Aorta (tissue), 5 donors: ENCODE measurements at places on chromosomes 16 and 17. TPM values are rescaled to one million over a fixed set of nuclear protein-coding genes. Genes with fewer than 3 reads are reported as not detected.
A peak's percentile ranks its signal among the peaks of the same experiment; 100 is the strongest.

DNA sequence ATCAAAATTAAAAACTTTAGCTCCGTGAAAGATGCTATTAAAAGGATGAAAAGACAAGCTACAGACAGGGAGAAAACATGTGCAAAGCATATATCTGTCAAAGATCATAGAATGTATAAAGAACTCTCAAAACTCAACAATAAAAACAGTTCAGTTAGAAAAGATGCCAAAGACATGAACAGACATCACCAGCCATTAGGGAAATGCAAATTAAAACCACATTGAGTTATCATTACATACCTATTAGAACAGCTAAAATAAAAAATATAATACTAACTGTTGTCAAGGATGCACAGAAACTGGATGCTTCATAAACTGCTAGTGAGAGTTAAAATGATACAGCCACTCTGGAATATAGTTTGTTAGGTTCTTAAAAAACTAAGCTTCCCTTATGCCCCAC, 58.8 kb downstream of the NFATC3 start:
- no peak overlapping the region for H3K4me3 ChIP-seq
- H3K36me3 ChIP-seq = no peaks in the 10 kb centered on the region
- no peak overlapping the region for H3K27ac ChIP-seq
- no peaks in the 10 kb centered on the region for H3K4me1 ChIP-seq

DNA sequence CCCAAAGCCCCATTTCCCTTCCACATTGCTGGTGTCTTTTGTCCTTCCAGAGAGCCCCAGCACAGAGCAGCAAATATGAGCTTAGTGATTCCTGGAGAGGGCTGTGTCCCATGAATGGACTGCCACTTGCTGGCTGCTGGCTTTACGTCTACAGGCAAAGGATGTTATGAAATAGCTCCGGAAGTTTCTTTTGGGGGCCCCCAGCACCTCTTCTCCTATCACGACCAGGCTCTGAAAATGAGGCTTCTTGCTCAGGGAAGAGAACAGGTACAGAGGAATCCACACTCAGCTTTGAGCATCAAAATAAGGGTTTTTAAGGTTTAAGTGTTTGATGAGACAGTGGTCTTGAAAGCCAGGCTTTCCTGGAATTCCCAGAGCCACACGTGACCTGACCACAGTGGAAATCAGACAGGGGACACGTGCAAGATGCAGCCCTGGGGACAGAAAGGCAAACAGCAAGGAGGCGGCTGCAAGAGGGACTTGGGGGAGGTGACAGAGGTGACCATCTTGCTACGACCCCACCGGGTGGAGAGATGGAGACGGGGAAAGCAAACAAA, 58.1 kb downstream of the ZDHHC7 start:
- H3K36me3 ChIP-seq = no peaks in the 10 kb centered on the region
- no peaks in the 10 kb centered on the region for H3K27me3 ChIP-seq
- no peak for DNase-seq

- peaks cover 1% of the 10 kb centered on the region for H3K4me1 ChIP-seq
- DNase-seq = peak; percentile 37
- H3K4me3 ChIP-seq = peak overlapping the region; percentile 17
- peak overlapping the region; percentile 90 for H3K27ac ChIP-seq
- H3K36me3 ChIP-seq = no peaks in the 10 kb centered on the region
Observed at GRCh38 chr17:39688475-39688835, 598 bp upstream of the PGAP3 start.

GRCh38 chr16:66265048-66265415, 101.5 kb upstream of the CDH5 start:
- H3K4me1 ChIP-seq = no peaks in the 10 kb centered on the region
- DNase-seq = no peak
- H3K36me3 ChIP-seq = no peaks in the 10 kb centered on the region
- H3K27ac ChIP-seq = no peak overlapping the region
- no peak overlapping the region for H3K4me3 ChIP-seq
- H3K27me3 ChIP-seq = no peaks in the 10 kb centered on the region

DNA sequence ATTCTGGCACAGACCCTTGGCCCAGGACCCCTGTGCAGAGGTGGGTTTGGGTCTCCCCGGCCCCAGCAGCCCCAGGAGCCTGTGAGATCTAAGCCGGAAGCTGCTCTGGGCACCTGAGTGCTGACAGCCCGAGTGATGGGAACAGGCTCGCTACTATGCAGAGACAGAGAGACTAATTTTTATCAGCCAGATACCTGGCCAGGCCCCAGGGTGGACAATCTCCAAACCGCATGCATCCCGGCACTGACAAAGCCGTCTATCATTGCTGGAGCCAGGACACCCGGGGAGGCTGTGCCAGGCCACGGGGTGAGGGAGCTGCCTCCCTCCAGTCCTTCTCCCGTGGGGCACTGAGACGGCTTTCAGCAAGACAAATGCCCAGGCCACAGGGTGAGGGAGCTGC, 25.0 kb downstream of the CBFA2T3 start:
- H3K4me1 ChIP-seq = no peaks in the 10 kb centered on the region
- no peak overlapping the region for H3K27ac ChIP-seq
- no peaks in the 10 kb centered on the region for H3K36me3 ChIP-seq
- no peaks in the 10 kb centered on the region for H3K27me3 ChIP-seq
- DNase-seq = no peak
- H3K4me3 ChIP-seq = no peak overlapping the region

DNA sequence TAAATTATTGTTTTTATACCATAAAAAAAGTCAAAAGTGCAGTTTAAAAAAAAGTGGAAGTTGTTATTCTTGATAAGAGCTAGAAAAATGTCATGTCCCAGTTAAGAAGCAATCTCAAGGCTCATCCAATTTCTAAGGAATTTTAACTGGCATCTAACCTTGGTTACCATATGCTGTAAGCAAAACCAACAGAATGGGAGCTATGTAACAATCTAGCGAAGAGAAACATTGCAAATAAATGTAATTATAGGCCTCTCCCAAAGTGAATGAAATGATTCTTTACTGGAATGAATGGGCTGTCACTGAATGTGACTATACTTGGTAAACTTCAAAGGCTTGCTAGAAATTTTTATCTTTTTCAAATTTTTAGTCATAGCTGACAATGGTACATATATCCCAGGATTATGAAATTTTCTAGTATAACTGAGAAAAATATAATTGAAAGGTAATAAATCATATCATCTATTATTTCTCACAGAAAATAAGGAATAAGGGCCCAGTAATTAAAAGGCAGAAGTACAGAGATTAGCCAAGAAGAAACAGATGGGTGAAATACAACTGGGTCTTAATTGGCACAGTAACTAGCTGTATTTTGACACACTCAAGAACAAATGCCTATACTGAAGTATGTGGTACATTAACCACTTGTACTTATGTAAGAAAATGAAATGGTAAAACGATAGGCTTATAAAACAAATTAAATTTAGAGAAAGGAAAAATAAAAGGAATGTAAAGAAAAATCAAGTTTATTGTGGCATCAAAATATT, 61.5 kb downstream of the NETO2 start:
- H3K27me3 ChIP-seq = no peaks in the 10 kb centered on the region
- no peak overlapping the region for H3K27ac ChIP-seq
- no peak for DNase-seq
- H3K36me3 ChIP-seq = no peaks in the 10 kb centered on the region

The GDPD3 gene
- 6.0 TPM for total RNA-seq
